ENCODE measurements at places on chromosomes 4 and X.

DNA sequence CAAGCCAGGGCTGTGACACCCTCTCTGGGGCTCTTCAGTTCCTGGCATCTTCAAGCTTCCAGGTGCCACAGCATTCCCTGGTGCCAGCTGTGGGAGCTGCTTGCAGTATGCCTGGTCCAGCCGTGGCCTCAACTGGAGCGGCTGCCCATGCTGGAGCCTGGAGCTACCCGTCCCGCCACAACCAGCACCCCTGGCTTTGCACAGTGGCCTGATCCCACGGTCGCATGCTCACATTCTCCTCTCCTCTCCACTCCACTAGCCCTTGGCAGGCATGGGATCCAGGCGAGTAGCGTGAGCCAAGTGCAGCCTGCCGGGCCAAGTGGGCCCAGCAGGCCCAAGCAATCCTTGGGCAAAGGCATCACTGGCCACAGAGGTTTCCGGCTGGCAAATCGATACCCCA, 81.7 kb downstream of the PPP4R3C start:
- no peak for DNase-seq

DNA sequence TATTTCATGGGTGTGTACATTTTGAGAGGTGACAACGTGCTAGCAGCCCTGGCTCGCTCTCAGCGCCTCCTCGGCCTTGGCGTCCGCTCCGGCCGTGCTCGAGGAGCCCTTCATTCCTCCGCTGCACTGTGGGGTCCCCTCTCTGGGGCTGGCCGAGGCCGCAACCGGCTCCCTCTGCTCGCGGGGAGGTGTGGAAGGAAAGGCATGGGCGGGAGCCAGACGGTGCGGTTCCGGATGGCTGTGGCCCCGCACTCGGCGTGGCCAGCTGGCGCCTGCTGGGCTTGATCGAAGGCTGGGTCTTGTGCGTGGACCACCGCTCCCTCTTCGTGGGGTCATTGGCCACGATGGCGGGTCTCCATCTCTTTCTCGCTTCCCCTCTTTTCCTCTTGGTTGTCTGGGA, 17.2 kb upstream of the SFRP2 start:
- no peak for DNase-seq

DNA sequence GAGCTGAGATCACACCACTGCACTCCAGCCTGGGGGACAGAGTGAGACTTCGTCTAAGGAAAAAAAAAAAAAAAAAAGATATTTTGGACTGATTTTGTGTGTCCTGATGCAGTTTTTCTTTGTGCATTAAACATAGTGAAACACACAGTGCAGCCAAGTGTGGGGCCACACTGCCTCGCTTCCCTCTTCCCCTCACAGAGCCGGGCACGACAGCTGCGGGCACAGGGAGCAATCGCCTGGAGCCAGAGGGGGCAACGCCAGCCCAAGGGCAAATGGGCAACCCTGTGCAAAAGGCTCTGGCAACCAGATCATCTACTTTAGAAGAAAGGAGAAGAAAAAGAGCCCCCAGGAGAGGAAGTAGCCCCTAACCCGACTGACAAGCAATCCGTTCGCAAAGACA, 13.5 kb upstream of the CCNQ start:
- no peak for DNase-seq

- no peak for DNase-seq
These were observed 45.9 kb downstream of the VSIG4 start for GRCh38 chrX:65993915-65994460.

DNA sequence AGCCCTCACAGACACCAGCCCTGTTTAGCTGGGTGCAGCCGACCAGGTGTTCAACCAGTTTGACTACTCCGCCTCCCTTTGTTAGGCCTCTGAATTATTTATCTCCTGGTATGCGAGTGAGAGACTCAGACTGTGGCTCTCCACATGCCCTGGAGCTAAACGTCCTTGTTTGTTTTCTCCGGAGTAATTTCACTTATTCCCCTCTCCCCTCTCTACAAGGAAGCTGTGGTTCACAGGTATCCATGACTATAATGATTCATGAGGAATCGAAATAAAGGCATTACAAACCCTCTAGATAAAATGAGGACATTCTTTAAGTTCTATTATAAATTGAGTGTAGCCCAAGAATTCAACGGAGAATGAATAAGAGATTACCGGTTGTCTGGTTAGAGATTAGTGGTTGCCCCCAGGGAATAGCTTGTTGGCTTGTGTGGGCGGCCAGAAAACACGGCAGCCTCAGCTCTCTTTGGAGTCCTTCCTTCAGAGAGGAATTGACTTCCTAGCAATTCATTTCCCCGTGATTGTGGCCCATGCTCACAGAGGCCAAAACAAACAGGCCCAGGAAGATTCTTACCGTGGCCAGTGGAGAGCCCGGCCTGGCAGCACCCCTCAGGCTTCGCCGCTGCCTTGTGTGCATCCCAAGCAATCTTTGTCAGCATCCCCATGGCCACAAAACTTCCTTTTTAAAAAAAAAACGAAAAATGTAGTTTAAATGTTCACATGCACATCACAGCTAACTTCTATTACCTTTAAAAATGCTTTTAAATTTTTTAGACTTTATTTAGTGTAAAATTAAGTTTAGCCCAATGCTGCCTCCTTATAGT, 60.2 kb upstream of the CBR4 start:
- no peak for DNase-seq

GRCh38 chr4:137597752-137598430, 65.6 kb upstream of the PCDH18 start:
- DNase-seq = no peak

- no peak for DNase-seq
These were observed 58.1 kb downstream of the SLC30A9 start for GRCh38 chr4:42048394-42048793.

GRCh38 chrX:9471571-9471985, 6.7 kb downstream of the TBL1X start:
- no peak for DNase-seq

DNA sequence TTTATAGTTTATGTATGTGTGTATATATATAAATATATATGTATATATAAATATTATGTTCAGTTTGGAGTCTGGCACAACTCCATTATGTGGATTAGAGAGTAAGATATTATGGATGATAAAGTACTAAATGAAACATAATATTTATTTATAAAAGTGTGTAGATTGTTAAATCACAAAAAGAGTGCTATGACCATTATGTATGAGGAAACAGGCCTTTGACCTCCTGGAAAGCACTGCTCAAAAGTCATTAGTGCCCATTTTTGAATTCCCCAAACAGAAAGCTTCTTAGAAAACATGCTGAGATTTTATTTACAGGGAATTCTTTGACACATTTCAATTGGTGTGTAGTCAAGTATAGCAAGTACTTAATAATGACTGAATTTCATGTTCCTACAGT, 391.2 kb downstream of the UNC5C start:
- DNase-seq = no peak

DNA sequence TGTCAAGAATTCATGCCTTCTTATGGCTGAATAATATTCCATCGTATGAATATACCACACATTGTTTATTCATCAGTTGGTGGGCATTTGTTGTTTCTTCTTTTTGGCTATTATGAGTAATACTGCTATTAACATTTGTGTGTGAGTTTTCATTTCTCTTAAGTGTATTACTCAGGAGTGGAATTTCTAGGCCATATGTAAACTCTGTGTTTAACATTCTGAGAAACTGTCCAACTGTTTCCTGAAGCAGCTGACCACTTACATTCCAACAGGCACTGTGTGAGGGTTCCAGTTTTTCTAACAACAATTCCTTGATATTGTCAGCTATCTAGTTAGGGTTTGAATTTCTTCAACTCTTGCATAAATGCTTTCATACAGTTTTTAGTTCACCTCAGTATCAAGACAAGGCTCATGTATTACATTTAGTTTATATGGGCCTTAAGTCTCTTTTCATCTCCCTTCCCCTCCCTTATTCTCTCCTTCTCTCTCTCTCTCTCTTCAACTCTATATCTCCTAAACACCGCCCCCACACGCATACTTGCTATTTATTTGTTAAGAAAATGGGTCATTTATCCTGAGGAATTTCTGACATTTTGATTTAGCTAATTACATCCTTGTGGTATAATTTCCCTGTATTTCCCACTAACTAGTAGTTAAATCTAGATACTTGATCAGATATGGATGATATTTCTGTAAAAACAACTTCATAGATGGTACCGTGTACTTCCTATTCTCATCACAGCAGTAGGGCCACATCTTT, 77.4 kb downstream of the WDR19 start:
- no peak for DNase-seq

DNA sequence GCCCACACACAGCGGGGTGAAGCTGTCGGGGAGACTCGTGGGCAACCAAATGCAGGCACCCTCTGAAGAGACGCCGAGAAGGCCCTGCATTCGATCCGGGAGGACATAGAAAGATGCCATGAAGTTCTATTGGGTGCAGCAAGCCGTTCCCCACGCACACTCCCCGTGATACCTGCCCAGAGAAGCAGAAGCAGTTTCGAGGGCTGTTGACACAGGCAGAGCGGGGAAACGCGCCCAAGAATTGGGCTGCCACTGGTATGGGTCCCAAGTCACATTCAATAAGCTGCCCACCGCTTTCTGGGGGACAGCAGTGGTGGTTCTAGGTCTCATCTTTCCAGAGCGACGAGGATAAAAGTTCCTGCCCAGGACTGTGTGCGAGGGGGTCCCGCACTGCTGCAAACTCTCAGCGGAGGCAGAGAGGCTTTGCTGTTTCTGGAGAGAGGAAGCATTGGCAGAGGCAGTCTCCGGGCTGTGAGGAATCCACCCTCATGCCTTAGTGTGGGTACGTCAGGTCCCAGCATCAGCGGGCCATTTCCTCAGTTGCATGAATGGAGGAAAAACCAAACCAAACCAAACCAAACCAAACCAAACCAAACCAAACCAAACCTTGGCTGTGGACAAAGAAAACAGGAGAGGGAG, 10.1 kb downstream of the PITX2 start:
- no peak for DNase-seq

GRCh38 chrX:103658681-103659433, 27.6 kb downstream of the MORF4L2 start:
- DNase-seq = no peak

- no peak for DNase-seq
These were observed 40.5 kb downstream of the SETD7 start for GRCh38 chr4:139515531-139515958.

DNA sequence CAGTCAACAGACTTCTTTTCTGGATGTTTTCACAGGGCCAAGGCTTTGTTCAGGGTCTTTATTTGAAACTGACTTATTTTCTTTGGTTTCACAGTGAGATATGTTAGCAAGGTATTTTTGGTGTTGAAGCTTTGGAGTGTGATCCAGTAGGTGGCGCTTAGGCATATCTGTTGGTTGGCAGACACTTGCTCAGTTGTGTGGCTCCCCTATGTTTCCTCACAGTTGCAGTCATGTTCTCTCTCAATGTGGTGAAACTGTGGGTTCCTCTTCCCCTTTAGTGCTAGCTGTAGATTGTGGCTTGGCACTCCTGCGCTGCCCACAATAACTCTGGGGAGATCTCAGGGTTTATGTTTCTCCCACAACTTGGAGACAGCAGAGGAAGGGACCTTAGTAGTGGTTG, 460.8 kb downstream of the SLITRK2 start:
- DNase-seq = no peak

GRCh38 chr4:43680421-43680820, 768.2 kb downstream of the KCTD8 start:
- no peak for DNase-seq

DNA sequence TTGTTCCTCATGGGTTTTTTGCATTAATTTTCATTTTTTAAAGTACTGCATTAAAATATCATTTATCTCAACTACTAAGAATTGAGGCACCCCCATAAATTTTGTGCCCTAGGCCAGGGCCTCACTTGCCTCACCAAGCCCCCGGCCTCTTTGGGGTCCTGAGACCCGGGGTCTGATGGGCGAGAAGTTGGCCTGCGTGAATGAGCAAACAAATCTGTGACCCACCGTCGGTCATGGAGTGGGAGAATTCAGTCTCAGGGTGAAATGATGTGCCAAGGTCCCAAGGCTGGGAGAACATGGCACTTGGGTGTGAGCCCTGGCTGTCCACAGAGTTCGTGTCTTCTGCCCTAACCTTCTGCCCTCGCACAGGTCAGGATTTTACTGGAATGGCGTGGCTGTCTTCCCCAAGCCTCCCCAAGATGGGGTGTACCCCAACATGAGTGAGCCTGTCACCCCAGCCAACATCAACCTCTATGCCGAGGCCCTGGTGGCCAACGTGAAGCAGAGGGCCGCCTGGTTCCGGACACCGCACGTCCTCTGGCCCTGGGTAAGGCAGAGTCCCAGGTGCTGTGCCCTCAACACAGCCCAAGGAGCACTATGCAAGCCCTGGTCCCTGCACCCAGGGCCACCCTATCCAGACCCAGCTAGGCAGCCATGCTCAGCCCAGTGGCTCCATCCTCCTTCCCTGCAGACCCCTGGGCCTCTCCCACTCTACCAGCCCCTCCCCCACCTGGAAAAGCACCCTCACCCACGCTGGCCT, 18.0 kb downstream of the MAN2B2 start:
- DNase-seq = no peak

GRCh38 chr4:151569650-151570049, 160.7 kb downstream of the FHIP1A start:
- DNase-seq = no peak

DNA sequence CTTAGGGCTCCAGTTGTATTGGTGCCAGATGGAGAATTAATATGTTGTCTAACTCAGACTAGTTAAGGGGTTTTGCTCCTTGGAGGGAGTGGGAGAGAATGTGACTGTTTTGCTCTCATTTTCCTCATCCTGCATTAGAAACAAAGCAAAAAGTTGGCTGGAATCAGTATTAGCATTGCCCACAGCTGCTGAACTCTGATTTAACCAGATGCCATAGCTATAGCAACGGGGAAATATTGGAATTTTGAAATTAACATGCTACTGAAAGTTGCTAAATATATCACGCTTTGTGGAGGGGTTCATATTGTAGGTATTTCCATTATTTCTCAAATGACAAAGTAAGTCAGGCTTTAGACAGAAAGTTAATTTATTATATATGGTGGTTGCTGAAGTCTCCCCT, 66.7 kb upstream of the EOLA2 start:
- DNase-seq = no peak

- no peak for DNase-seq
These were observed 150.9 kb upstream of the ANK2 start for GRCh38 chr4:112898357-112899141.

GRCh38 chr4:13493793-13494192, 9.7 kb upstream of the RAB28 start:
- no peak for DNase-seq

DNA sequence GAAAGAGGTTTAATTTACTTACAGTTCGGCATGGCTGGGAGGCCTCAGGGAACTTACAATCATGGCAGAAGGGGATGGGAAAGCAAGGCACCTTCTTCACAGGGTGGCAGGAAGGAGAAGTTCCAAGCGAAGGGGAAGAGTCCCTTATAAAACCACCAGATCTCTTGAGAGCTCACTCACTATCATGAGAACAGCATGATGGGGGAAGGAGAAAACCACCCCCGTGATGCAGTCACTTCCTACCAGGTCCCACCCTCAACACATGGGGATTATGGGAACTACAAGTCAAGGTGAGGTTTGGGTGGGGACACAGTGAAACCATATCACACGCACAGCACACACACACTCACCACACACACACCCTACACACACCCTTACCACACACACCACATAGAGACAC, 104.3 kb downstream of the DCTD start:
- no peak for DNase-seq
